ENCODE measurements at places on chromosomes 1 and 21.

GRCh38 chr1:207004931-207005830 is 27.4 kb downstream of the C1orf116 start:
- peak; percentile 70 for DNase-seq

DNA sequence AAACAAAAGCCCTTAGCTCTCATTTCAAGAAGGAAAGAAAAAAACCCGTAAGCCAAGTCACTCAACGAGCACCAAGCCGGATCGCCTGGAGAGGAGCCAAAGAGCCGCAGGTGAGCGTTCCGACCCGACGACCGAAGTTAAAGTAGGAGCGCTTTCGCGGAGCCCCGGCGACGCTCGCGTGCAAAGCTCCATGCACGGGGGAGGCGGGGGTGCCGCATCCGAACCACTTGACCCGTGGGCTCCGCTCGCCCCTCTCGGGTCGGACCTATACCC is 382 bp downstream of the GPBP1L1 start:
- no peak for DNase-seq

DNA sequence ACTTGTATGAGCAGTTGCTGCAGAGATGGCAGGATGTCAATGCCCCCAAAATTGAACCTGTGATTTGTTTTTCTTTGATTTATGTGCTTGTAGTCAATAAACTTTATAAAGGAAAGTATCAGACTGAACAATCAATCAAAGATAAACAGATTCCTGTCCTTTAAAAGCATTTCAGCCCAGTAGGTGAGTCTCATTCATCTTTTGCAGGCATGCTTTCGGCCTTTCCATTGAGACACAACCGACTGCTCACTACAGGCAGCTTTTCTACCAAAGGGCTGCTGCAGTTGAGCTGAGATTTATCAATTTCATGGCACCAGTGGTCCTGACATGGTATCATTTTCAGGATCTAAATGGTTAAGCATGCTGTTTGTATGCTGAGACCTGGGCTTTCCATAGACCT is 513.6 kb upstream of the PTBP2 start:
- no peak for DNase-seq

GRCh38 chr1:182192966-182193365 is 131.5 kb upstream of the ZNF648 start:
- DNase-seq, result no peak

DNA sequence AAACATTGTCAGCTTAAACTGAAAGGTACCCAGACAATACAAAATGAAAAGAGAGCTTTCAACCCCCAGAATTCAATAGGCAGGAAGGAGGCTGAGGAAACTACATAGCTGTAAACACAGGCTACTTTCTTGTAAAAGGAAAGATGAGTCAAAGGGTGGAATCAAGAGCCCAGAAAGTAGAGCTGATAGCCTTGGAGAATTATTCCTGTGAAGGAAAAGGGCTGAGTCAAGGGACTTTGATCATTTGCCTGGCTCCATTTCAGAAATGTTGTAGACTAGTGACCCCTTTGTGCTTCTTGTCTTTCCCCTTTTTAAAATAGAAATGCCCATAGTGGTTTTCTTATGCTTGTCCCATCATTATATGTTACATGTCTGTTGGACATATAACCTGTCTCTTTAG is 597.6 kb downstream of the ADGRL2 start:
- peak; percentile 47 for DNase-seq

- peak; percentile 43 for DNase-seq
These were observed 28.4 kb downstream of the EXTL2 start for GRCh38 chr1:100866041-100866900.

DNA sequence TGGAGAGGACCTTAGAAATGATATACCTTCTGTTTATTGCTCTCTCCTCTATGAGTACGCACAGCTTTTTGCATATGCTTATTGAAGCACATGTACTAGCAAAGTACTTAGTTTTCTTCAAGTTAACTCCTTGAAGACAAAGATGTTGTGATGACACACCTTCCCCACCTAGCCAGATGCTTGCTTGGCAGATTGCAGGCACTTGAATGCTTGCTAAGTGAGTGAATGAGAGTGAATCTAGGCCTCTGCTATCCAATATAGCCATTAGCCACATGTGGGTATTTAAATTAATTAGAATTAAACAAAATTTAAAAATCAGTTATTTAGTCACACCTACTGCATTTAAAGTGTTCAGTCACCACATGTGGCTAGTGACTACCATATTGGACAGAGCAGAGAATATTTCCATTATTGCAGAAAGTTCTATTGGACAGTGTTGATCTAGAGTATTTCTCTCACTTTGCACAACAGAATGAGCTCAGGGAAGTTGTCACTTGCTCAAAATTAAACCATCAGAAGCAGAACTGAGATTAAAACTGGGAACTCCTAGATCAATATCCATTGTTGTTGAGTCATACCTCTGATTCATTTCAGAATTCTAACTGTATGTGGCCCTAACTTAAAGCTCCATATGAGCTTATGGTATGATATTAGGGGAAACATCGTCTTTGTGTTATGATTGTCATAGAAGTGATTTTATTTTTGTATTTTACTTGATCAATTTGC is 8.6 kb upstream of the EEIG2 start:
- no peak for DNase-seq

GRCh38 chr1:2119886-2120285 is 69.7 kb downstream of the PRKCZ start:
- no peak for DNase-seq

- DNase-seq, result no peak
These were observed 259.4 kb downstream of the BACH1 start for GRCh38 chr21:29557931-29558725.

Measured in astrocyte (in vitro differentiated cells and primary cell).